ENCODE measurements at places on chromosomes 12 and 14.

- no peak for DNase-seq
Observed at GRCh38 chr14:87434680-87435079, 558.3 kb downstream of the GALC start.

- DNase-seq, result no peak
Observed at GRCh38 chr12:31929027-31929526, 30.1 kb upstream of the RESF1 start.

GRCh38 chr14:68971411-68972035 lies 7.6 kb downstream of the ACTN1 start:
- DNase-seq, result no peak

- DNase-seq, result no peak
Observed at GRCh38 chr12:113764661-113765060, 201.5 kb downstream of the RBM19 start.

Measured in stimulated activated CD8-positive, alpha-beta memory T cell treated with anti-CD3 and anti-CD28 coated beads, Interleukin-15, amount 100 ng/mL, for 48 hours (primary cell).